A549 (cell line): ENCODE measurements at places on chromosomes 6 and 20.
A peak's percentile ranks its signal among the peaks of the same experiment; 100 is the strongest.

DNA sequence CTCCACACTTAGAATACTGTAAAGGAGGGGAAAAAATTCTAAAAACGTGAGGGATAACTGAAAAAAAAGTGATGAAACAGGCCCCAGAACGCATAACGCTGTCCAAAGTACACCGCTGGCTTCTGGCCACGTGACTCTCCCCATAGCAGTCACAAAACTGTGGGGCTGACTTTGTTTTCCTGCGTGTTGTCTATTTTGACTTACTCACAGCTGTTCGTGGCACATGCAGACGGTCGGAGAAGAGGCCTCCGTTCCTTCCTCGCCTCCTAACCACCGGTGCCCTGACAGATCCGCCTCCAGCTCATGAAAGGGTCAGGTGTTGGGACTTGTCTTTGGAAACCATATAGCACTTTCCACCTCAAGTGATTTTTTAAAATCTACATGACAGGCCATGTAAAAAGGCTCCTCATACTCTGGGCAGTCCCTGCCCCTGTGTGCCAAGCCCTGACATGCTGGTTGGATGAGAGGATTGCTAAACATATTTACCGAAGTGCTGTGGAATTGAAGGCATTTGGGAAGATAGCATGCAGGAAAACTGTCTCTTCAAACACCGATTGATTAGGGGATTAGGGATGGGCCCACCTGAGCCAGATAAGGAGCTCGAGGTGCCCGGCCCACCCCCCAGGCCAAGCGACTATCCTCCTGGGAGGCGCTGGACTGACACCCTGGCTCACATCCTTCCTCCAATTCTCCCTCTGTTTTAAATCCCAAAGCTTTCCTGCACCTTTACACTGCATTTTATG lies 54.8 kb downstream of the DACT2 start:
- DNase-seq: no peak

DNA sequence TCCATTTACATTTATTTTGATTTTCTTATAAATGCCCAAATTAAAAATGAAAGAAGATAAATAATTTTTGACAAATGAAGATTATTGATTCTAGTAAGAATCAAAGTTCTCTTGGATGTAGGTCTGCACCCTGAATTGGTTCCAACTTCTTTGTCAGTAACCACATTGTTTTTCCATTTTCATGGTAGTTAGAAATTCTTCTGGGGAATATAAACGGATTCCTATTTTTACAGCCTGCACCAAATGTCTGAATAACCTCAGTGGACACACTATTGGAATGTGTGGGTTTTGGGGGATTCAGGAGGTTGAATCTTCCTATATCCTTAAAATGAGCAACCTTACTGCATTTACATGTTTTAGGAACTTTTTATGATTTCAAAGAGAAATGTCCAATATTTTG lies 1085.3 kb upstream of the MAP3K7 start:
- DNase-seq: no peak

DNA sequence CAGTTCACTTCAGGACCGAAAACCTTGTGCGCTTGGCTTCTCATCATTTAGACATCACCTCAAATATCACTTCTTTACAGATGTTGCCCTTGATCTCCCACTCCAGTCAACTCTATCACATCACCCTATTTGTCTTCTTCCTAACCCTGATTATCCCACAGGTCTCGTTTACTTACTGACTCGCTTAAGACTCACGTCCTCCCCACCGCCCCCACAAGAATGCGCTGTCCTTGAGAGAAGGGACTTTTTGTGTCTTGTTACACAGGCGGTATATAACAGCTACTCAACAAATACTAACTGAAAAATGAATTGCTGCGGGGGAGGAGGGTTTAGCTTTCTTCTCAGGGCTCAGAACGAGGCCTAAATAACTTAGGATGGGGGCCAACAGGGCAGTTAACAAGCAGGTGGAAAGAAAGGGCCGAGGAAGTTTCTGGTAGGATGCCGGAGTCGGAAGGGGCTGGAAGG lies 527 bp downstream of the TOMM34 start:
- DNase-seq: peak; percentile 32

DNA sequence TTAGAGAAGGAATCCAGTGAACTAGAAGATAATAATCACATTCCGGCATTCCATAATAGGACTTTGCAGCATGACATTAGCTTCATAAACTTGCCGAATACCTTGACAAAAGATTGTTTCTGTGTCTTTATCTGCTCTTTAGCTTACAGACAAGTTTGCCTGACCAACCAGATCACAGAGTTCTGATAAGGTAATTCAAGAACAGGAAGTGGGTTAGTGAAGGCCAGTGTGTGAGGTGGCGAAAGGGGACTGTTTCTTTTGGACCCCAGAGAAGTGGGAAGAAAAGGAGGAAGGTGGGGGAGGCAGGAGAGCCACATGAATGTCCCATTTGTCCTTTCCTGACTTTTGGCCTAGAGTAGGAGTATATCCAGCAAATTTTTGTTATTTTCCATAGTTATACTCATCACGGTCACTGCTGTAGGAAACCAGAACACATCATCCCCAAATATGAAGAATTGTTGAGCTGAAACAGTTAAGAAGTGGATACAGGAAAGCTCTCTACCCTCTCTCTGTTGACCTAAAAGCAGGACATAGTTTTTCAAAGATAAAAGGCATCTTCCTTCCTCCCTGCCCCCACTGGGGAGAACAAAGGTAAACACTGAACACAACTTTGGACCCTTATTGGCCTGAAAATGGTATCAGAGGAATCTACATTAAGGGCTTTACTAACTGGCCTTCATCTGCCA lies 72.4 kb upstream of the TNFAIP3 start:
- DNase-seq: no peak

DNA sequence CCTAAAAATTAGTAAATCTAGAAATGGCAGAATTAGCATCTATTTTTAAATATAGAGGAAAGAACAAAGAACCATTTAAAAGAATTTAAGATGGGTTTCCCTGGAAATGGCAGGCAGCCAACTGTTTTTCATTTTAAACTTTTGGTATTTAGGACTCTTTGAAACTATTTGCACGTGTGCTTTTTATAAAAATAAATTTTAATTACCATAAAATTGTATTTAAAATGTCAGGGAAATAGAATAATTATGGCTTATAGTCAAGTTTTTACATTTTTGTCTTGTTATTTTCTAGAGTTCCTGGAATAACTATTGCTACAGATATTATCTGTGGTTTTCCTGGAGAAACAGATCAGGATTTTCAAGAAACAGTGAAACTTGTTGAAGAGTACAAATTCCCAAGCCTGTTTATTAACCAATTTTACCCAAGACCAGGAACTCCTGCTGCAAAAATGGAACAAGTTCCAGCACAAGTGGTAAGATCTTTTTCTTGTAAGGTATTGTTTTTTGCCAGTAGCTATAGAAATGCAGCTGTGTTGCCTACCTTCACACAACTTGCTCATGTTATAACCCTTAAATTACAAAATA lies 528.7 kb upstream of the SOX4 start:
- DNase-seq: no peak

GRCh38 chr6:147390909-147391536 lies 117.5 kb upstream of the SAMD5 start:
- DNase-seq: peak; percentile 2

- DNase-seq: no peak
Observed at GRCh38 chr20:44129911-44130718, 56.9 kb downstream of the JPH2 start.

- DNase-seq: no peak
Observed at GRCh38 chr6:128757961-128758360, 125.0 kb upstream of the LAMA2 start.

GRCh38 chr6:132703936-132704335 lies 9.9 kb downstream of the VNN1 start:
- no peak for DNase-seq

DNA sequence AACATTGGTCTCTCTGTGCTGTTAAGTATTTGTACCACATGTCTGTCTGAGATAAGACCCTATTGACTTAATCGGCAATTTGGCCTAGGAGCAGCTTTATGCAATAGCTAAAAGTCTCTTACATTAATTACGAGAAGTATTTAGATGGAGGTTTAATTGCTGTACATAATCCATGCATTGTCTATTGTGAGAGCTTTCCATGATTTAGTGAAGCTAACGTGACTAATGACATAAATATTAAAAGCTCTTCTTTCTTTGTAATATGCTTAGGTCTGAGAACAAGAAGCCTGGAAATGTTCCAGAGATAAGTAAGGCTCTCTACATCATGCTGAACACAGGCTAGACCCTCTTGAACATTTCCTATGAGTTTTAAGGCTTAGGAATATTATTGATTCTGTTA lies 32.7 kb upstream of the FAM83B start:
- no peak for DNase-seq

DNA sequence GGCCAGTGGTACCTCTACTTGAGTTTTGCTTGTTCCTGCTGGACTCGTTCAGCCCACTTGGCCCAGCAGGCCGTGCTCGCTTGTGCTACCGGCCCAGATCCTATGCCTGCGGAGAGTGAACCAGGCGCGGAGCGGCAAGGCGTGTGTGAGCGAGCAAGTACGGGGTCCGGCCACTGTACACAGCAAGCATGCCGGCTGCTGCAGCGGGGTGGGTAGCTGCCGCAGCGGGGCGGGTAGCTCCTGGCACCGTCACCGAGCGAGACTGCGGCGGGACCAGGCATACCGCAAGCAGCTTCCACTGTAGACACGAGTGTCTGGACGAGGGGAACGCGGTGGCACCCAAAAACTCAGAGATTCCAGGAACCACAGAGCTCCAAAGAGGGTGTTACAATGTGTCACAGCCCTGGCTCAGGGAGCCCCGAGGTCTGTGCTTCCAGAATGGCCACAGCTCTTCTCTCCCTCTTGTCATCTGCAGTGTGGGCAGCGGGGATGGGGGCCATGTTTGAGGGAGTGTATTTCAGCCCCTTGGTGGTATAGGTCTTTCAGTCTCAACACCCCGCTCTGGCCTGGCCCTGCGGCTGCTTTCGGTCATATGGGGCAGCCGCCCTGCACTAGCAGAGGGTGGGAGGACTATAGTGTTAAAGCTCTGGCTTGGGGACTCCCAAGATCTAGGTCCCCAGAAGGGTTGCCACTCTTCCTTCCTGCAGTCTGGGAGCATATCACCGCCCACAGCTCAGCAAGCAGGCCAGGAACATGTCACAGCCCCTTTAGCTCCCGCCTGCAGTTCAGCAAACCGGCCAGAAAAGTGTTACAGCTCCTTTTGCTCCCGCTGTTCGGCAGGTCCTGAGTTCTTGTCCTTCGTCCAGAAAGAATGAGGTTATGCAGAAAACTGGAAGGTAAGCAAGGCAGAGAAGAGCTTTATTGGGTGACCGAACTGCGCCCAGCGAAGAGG lies 6.1 kb upstream of the RWDD1 start:
- no peak for DNase-seq

- no peak for DNase-seq
Observed at GRCh38 chr6:32613475-32613874, 23.7 kb upstream of the HLA-DQA1 start.

DNA sequence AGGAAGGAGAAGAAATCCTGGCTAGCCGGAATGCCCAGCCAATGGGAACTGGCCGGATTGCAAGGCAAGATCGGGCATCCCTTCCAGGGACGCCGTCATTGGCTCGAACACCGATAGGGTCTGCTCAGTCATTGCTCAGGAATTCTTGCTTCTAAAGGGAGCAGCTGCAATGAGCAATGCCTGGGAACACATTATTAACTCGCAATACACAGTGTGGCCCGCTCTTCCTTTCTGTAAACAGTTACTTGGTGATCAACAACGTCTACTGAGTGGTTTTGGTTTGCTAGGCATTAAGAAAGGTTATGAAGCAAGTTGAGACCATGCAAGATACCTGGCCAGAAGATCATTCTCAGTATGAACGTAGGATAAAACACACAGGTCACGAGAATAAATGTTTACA lies 165.4 kb upstream of the CITED2 start:
- peak; percentile 76 for DNase-seq
